ENCODE measurements at places on chromosomes 1 and 21.

- no peak for DNase-seq
These were observed 103.1 kb upstream of the USP24 start for GRCh38 chr1:55318116-55318817.

DNA sequence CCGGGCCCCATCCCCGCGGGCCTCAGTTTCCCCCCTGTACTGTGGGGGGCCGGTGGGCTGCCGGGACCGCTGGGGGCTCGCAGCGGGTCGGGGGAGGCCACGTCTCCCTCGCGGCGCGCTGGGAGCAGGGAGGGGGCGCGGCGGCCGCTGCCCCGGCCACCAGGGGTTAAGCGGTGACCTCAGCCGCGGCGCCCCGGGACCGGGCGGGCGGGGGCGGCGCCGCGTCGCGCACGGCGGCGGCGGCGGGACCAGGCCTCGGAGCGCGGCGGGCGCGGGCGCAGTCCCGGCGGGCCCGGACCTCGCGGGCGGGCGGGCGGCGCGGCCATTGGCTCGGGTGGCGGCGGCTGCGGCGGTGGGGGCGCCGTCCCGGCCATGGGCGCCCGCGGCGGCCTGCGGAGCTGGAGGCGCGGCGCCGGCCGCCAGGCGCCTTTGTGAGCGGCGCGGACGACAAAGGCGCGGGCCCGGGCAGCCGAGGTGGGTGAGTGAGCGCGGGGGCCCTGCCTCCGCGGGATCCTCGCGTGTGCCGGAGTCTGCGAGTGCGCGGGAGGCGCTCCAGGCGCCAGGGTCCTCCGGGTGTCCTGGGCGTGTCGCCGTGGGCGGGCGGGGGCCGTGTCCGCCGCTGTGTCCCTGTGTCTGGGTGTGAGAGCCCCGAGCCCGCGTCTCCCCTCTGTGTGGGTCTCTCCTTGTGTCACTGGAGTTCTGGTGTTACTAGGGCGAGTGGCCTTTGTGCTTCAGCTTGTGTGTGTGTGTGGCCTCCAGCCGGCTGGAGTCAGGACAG lies at the start of gene ARHGEF10L:
TSS of gene ARHGEF10L (plus strand) at position 222 of the 778 bp plus-strand sequence. CDS start 40,898 bp downstream, outside the sequence.
- no peak for DNase-seq

DNA sequence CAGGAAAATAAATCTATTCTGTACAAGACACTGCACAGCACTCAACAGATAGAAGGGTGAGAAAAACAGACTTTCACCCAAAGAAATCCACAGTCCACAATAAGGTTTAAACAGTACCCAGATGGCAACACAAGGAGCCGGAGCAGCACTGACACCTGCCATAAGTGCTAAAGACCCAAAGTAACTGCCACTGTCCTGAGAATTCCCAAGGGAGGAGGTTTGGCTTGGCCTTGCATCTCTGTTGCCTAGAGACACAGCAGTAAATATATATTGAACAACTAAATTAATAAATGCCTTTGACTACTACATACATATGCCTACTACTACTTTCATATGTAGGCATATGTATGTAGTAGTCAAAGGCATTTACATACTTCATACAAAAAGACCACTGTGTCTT lies 68.0 kb downstream of the VAV3 start:
- no peak for DNase-seq

- DNase-seq = no peak
These were observed 50.6 kb upstream of the MRPS6 start for GRCh38 chr21:34022627-34023335.

DNA sequence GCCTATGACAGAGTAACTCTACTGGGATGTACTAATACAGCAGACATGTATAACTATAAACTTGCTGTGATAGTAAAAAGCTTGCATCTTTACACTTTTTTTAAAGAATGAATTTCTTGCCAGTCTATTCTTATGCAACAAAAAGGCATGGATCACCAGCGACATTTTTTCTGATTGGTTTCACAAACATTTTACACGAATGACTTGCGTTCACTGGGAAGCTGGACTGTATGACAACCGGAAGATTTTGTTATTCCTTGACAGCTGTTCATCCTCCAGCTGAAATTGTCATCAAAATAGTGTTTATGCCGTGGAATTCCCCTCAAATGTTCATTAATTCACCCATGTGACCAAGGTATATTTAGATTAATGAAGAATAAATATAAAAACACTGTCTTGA lies 131.0 kb downstream of the XPR1 start:
- DNase-seq = no peak

- DNase-seq = no peak
These were observed 247.2 kb downstream of the LRRC7 start for GRCh38 chr1:69814926-69815325.

GRCh38 chr1:209672705-209673630 lies 2.2 kb upstream of the G0S2 start:
- no peak for DNase-seq

GRCh38 chr1:237181743-237182317 lies 139.8 kb downstream of the RYR2 start:
- DNase-seq = no peak

DNA sequence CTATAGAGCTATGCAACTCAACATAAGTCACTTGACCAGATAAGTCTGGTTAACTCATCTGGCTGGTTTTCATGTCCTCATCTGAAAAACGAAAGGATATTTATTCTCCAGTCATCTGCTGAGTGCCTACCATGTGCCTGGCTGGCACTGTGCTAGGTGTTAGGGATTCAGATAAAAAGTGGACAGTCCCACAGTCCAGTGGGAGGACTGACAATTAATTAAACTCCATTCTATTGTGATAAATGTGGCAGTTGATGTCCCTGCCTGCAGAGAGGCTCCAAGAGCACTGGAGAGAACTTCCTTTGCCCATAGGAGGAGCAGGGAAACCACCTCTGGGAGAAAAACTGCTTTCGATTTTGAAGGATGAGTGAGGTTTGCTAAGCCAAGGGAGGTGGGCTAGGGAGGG lies 5.4 kb downstream of the NUAK2 start:
- DNase-seq = no peak

DNA sequence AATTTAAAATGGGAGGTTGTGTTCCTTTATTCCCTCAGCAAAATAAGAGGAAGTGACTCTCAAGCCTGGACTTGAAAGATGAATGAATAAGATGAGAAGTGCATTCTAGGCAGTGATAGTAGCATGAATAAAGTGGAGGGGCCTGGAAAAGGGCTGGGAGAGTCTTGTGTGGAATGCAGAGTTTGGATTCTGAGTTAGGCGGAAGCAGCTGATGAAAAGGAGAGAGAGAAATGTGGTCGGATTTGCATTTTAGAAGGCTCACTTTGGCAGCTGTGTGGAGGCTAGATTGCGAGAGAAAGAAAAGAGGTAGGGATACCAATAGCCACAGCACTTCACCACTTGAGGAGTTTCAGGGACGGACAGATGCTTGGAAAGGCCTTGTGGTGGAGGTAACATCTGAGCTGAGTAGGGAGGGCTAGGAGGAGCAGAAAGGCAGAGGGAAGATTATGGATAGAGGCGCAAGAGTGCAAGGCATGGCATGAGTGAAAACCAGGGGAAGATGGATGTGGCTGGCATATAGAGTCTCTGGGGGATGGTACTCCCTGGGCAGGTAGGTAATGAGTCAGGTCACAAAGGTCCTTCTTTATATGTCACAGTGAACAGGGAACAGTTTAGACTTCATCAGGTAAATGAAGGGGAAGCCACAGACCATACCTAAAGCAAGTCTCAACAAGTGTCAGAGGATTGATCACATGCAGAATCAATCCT lies 59.6 kb downstream of the ST3GAL3 start:
- DNase-seq = no peak

DNA sequence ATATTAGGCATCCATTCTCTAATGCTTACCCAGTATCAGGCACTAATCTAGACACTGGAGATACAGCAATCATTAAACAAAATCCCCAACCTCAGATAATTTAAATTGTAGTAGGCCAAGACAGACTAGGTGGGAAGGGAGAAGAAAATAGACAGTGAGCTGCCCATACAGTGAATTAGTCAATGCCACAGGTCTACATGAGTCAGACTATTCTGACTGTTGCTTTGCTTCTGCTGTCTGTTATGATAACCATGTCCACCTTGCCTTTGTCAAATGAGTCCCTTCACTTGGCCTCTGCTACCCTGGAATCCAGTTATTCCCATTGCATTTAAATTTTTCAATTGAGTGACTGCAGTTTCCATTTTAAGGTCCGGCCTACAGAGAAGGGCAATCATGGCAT lies 59.5 kb downstream of the PIK3R3 start:
- no peak for DNase-seq

Measured in SHP77 (cell line).